ENCODE measurements at places on chromosomes 11 and 22.

DNA sequence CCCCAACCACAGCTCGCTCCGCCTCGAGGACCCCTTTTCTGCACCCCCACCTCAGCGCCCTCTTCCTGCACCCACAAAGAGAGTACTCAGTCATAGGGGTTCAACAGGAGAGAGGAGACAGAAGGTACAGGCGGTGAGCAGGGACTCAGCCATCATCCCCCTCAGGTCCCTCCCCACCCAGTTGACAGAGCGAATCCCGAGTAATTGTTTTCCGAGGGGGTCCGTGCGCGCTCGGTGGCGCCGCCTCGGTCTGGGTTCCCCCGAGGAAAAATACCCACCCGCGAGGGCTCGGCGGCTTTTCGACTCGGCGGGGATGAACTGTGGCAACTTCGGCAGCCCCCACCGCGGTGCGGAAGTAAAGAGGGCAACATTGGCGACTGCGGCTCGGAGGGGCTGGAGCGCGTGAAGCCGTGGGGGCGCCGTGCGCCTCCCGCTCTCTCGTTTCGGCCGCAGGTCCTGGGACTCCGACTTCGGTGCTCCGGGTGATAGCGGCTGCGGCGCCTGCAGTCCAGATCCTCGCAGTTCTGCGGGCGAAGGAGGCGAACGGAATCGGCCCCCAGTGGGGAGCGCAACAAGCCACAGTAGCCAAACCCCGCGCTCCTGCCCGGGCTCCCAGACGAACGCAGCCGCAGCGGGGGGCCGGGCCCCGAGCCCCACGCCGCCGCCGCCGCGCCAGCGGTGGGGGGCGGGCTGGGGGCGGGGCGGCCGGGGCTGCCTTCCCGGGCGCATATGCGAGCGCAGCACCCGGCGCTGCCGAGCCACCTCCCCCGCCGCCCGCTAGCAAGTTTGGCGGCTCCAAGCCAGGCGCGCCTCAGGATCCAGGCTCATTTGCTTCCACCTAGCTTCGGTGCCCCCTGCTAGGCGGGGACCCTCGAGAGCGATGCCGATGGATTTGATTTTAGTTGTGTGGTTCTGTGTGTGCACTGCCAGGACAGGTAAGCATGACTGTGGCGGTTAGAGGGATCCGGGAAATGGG lies at the start of gene NELL1:
Gene NELL1, plus strand, starts transcription at position 743 of the 976 bp plus-strand sequence.
- no peak for DNase-seq

- no peak for DNase-seq
These were observed 221.2 kb downstream of the DSCAML1 start for GRCh38 chr11:117575856-117576255.

GRCh38 chr22:19041704-19042074 lies 80.5 kb downstream of the DGCR2 start:
- no peak for DNase-seq

DNA sequence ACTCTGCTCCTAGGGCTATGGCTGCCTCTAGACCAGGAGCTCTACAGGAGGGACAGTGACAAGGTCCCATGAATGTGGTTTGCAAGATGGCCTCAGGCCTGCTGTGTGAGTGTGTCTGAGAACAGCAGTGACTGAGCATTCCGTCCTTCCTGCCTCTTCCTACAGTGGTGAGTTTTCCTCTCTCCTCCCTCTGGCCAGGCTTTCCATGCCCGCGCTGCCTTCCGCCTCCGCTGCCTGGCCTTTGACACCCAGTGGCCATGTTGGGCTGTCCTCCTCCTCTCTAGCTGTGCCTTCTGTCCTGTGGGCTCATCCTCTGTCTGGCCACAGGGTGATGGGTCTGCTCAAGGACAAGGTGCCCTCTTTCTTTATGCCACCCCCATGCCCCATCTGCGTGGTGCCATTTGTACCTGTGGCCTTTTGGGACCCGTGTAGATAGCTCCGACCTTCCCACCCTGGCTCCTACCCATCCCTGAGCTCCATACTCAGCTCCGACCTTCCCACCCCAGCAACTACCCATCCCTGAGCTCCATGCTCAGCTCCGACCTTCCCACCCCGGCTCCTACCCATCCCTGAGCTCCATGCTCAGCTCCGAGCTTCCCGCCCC lies 970.4 kb downstream of the BRD1 start:
- DNase-seq = no peak

DNA sequence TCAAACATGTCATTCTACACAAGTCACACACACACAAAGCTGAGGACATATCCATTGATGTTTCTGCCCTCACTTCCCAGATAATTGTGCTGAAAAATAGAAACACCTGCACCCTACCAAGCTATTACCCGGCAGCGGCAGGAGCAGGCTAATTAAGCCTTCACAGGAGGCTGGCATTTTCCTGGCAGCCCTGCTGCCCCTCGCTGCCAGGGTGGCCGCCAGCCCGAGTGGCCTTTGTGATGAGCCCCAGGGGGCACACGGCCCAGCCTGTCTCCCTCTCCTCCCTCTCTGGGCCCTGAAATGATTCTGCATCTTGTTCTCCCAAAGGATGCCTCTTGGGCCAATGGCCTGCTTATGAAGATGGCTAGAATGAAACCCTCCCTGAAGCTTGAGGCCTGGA lies 76.2 kb upstream of the TP53I11 start:
- DNase-seq = no peak

GRCh38 chr22:24951942-24952836 lies at the start of gene KIAA1671:
Gene KIAA1671 (plus strand): TSS chr22:24952716. CDS start chr22:25028000, 75,284 bp downstream.
- DNase-seq = peak; percentile 88

DNA sequence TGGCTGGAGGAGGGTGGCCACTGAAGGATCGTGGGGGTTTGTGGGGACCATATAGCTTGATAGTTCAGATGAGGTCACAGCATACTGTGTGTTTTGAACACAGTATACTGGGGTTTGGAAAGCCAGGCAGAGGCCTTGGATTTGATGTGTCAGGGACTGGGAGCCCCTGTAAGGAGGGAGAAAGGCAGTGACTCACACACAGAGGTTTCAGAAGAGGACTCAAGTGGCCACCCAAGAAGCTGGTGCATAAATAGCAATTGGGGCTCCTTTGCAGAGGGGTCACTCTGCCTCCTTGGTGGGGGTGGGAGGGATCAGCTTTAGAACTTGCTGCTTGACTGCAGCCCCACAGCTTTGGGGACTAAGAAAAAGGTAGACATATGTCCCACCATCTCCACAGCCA lies 39.3 kb downstream of the SLC5A1 start:
- DNase-seq = no peak

GRCh38 chr11:108882211-108882831 lies 217.5 kb downstream of the DDX10 start:
- DNase-seq = no peak

DNA sequence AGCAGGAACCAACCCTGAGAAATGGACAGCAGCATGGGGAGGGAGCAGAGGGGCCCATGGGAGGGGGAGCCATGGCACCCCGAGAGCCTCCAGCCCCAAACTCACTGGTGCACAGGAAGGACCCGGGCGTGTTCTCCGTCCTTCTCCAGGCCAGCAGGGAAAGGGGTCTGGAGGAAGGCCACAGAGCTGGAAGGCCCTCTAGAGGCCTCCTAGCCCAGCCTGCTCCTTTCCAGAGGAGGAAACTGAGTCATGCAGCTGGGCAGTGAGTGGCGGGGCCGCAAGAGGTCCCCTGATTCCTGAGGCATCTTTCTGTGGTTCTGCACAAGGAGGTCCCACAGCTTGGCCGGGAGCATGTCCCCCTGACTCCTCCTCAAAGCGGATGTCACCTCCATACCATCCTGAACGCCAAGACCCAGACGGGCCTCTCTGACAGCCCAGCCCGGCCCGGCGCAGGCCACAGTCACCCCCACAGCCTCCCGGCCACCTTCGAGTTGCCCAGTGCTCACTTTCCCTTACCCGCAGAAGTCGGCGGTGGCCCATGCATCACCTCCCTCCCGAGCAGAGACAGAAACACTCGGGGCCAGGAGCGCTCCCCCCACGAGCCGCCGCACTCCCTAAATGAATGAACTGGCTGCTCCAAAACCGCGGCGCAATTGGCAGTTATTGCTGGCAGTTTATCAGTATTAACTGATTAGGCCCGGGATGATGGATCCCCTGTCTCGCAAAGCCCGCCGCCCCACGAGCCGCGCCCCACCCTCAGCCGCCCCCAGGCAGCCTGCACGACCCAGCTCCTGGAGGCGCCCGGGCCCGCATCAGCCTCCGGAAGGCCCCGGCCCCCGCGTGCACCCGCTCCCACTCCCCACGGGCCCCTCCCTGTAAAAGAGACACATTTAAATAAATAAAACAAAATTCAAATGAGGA lies 272.5 kb downstream of the BUD13 start:
- no peak for DNase-seq

DNA sequence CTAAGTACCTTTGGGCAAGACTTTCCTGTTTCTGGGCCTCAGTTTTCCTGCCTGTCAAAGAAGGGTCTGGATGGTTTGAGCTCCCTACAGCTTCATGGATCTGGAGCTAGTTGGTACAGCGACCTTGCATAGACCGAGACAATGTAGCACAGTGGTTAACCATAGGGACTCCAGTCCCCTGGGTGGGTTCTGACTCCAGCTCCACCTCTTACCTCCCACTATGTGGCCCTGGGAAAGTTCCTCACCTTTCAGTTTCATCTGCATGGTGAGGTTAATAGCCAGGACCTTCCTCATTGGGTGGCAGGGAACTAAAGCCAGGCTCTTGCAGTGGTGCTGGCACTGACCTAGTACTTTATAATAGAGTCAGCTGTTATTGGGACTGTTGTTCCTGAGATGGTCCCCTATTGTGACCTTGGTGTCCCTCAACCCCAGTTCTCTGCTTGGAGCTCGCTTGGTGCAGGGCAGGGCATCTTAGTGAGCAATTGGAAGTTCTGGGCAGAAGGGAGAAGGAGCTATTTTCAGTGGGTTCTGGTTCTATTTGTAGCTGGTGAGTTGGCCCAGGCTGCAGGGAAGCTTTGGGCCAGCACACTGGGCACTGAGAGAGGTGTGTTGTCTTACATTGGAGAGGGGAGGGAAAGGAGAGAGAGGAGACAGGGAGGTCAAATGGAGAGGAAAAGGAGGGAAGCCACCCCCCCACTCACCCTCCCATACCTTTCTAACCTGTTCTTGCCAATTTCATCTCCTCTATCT lies 10.7 kb upstream of the MTMR3 start:
- no peak for DNase-seq

- no peak for DNase-seq
These were observed 69.5 kb downstream of the SLC1A2 start for GRCh38 chr11:35349897-35350296.

DNA sequence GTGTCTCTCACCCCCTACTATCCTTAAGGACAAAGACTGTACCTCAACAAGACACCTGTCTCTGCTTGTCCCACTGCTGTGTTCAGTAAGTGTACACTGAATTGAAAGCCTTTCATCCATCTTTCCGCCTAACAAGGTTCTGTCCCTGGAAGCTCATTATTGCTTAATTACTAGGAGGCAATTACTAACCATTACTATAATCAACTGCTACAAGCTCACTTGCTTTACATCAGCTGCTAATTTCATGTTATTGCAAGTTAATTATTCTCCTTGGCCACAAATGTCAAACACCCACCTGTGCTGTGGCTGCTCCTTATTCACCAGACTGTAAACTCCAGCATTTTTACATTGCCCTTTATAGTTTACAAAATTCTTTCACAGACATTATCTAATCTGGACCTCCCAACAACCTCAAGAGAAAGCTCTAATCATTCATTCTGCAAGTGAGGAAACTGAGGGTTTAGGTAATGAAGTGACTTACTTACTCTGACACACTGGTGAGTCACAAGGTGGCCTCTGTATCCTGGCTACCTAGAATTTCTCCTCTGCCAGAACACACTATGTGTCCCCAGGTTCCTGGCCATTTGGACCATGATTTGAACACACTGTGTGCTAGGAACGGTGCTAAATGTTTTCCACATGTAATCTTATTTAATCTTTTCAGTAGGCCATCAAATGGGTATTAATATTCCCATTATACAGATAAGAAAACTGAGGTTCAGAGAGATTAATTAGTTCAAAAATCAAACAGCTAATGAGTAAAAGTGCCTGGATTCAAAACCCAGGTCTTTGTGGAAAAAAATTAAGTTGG lies 66.7 kb downstream of the RAB30 start:
- DNase-seq = peak; percentile 32

GRCh38 chr11:3021125-3021524 lies 29.0 kb upstream of the NAP1L4 start:
- peak; percentile 31 for DNase-seq

- no peak for DNase-seq
These were observed 5.1 kb upstream of the TP53AIP1 start for GRCh38 chr11:128947773-128948172.

DNA sequence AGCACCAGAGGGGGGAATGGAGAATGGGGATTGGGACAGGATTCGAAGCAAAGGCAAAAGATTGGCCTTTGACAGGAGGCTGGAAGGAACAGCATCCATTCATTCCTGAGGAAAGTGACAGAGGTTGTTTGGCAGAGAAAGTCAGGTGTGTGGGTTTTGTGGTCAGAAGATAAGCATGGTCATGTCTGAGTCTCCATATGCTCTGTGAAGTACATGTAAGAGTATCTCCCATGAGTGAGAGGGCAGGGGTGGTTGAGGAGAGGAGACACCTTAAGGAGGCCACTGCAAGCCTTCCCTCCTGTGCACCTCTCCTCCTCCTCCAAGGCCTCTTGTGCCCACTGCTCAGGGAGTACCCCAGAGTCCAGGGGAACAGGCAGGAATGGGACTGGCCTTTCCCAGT lies 1.9 kb upstream of the NLRP10 start:
- no peak for DNase-seq

GRCh38 chr11:131191606-131192005 lies 178.8 kb upstream of the NTM start:
- DNase-seq = no peak

DNA sequence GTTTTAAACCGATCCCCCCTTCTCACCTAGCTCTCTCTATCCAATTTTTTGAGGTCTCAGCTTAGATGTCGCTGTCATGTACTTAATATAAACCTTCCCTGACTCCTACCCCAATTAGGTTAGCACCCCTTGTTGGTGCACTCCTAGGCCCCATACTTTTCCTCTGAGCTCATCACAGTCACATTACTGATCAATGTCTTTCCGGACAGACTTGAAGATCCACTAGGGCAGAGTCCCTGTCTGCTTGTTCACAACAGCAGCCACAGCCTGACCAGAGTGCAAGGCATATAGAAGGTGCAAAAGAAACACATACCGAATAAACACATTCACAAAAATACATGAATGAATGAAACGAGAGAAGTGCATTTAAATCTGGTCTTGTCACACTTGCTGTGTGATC lies 261.0 kb upstream of the NARS2 start:
- no peak for DNase-seq

- DNase-seq = no peak
These were observed 397.1 kb downstream of the TENM4 start for GRCh38 chr11:79043726-79044125.

DNA sequence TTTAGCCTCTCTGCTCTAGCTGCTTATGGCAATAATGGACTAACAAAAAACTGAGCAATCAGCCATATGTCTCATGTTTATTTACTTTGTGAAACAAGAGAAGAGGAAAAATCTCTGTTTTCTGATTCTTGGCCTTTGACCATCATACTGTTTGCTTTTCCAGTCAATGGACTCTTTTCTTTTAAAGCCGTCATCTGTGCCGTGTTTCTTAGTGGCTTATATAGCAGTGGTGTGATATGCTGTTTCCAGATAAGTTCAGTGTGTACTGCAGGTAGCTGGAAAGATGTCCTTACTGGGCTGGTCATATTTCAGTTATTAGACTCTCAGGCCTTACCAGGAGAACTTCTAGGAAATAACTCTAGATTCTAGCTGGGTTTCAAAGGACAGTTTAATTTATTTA lies 33.6 kb upstream of the TECTA start:
- DNase-seq = no peak

Data from activated CD4-positive, alpha-beta T cell treated with anti-CD3 and anti-CD28 coated beads for 48 hours (primary cell).